Naive thymus-derived CD8-positive, alpha-beta T cell (primary cell): ENCODE measurements at places on chromosomes 16 and 17.

DNA sequence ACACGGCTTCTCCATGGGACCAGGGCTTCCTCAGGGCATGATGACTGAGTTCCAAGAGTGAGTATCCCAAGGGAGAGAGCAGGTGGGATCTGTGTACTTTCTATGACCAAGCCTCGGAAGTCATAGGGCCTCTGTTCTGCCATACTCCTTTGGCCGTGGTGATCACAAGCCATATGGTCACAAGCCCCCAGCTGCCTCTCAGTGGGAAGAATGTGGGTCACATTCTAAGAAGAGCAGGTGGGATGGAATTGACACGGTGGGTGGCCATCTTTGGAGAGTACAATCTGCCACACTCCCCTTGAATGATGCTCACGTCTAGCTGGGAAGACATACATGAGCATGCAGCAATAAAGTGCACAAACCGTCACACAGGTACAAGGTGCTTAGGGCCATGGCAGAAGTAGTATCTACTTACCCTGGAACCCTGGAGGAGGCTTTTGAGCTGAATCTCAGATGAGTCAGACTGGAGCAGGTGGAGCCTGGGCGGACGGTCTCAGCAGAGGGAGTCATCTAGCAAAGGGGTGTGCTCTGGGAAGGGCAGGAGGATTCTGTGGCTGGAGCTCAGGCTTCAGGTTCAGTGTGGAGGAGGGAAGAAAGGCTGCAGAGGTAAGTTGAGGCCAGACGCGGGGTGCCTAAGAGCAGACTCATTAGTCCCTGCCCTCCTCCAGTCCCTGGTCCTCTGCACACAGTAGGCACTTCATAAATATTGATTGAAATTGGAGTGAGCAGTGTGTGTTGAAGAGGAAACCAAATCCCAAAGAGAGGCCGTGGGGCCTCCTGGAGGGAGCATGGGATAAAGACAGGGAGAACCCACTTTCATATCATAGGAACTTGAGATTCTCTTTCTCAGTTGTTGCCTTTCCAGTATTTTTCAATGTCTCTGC lies 26.6 kb downstream of the GOSR2 start:
- no peaks in the 10 kb centered on the region for H3K36me3 ChIP-seq
- DNase-seq, result no peak
- no peaks in the 10 kb centered on the region for H3K27me3 ChIP-seq
- H3K4me3 ChIP-seq, result no peak overlapping the region
- no peak overlapping the region for H3K27ac ChIP-seq

DNA sequence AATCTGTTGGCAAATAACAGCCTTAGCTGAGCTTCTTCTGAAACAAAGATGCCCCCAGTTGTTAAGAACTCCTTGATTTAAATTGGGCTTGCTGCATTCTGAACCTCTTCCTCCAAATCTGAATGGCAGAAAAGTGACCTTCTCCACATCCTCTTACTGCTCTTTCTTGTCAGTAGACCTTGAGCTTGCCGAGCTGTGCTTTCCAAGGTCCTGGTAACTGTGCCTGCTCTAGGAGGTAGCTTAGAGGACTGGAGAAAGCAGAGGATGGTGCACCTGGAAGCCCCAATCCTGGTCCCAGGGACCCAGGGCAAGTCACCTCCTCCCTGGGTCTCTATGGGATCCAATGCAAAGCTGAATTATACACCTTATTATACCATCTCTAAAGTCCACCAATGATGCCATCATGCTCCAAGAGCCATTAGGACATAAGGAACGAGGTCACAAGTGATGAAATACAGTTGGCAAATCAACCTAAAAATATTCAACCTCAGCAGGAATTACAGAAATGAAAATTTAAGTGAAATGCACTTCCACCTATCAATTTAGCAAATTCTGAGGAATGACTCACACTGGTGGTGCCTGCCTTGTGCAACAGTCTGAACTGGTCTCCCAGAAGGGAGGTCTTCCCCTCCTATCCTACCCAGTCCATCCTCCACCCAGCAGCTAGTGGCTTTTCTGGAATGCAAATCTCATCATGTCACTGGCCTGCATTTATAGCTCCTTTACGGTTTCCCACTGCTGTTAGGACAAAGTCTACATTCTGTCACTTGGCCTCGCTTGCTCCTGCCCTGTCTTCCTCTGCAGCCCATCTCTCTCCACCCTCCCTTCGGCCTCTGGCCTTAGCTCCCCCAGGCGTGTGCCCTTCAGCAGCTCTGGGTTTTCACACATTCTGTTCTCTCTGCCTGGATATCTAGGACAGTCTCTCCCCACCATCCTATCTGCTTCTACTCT lies 36.6 kb downstream of the TOM1L2 start:
- no peak overlapping the region for H3K27ac ChIP-seq
- DNase-seq, result no peak
- no peaks in the 10 kb centered on the region for H3K27me3 ChIP-seq
- H3K4me3 ChIP-seq, result peak overlapping the region; percentile 60

DNA sequence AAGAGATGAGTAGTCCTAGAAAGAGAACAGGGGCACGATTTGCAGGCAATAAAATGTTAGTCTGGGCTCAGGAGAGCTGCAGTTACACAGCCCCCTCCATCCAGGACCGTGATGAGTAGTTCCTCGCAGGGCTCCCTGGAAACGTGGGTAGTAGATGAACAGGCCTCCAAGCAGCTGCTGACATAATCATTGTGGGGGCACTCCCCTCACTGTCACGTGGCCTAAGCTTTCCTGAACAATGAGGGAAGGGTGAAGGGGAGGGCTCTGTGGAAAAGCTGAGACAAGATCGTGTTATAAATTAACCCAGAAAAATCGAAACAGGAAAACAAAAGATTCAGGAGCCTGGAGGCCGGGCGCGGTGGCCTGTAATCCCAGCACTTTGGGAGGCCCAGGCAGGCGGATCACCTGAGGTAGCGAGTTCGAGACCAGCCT lies 1.3 kb upstream of the PER1 start:
- peaks cover 40% of the 10 kb centered on the region for H3K4me1 ChIP-seq
- H3K27ac ChIP-seq, result no peak overlapping the region
- H3K27me3 ChIP-seq, result no peaks in the 10 kb centered on the region
- peak; percentile 63 for DNase-seq
- H3K36me3 ChIP-seq, result no peaks in the 10 kb centered on the region

DNA sequence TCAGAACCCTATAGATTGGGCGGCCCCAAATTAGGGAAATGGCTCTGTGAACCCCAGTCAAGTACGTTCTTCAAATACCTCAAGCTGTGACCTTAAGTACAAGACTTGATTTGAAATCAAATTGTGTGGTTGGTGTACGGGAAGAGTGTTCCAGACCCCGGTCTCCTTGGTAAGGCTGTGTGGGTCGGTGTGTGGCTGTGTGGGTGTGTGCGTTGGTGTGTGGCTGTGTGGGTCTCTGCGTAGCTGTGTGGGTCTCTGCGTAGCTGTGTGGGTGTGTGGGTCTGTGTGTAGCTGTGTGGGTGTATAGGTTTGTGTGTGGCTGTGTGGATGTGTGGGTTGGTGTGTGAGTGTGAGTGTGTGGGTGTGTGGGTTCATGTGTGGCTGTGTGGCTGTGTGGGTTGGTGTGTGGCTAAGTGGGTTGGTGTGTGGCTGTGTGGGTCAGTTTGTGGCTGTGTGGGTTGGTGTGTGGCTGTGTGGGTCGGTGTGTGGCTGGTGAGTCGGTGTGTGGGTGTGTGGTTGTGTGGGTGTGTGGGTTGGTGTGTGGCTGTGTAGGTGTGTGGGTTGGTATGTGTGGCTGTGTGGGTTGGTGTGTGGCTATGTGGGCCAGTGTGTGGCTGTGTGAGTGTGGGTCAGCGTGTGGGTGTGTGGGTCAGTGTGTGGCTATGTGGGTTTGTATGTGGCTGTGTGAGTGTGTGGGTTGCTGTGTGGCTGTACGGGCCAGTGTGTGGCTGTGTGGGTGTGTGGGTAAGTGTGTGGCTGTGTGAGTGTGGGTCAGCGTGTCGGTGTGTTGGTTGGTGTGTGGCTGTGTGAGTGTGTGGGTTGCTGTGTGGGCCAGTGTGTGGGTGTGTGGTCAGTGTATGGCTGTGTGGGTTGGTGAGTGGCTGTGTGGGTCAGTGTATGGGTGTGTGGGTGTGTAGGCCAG lies 238.7 kb upstream of the ZFHX3 start:
- H3K27ac ChIP-seq, result no peak overlapping the region
- H3K4me3 ChIP-seq, result no peak overlapping the region
- H3K36me3 ChIP-seq, result no peaks in the 10 kb centered on the region
- no peaks in the 10 kb centered on the region for H3K4me1 ChIP-seq
- DNase-seq, result no peak

- H3K27me3 ChIP-seq, result peaks cover 3% of the 10 kb centered on the region
- H3K4me1 ChIP-seq, result no peaks in the 10 kb centered on the region
- no peak overlapping the region for H3K27ac ChIP-seq
- H3K36me3 ChIP-seq, result no peaks in the 10 kb centered on the region
Measured at GRCh38 chr17:33892717-33893591, 362.1 kb upstream of the CCL2 start.

- H3K4me3 ChIP-seq, result no peak overlapping the region
- no peak overlapping the region for H3K27ac ChIP-seq
- H3K4me1 ChIP-seq, result peaks cover 4% of the 10 kb centered on the region
- peak; percentile 31 for DNase-seq
- H3K27me3 ChIP-seq, result no peaks in the 10 kb centered on the region
Measured at GRCh38 chr17:58587713-58588117, 73.3 kb upstream of the MTMR4 start.

GRCh38 chr16:68270353-68270752 lies 6.0 kb downstream of the SLC7A6 start:
- H3K27ac ChIP-seq, result peak overlapping the region; percentile 99
- H3K27me3 ChIP-seq, result no peaks in the 10 kb centered on the region
- H3K4me3 ChIP-seq, result peak overlapping the region; percentile 52
- H3K4me1 ChIP-seq, result peaks cover 91% of the 10 kb centered on the region

- DNase-seq, result no peak
- H3K36me3 ChIP-seq, result no peaks in the 10 kb centered on the region
- no peaks in the 10 kb centered on the region for H3K4me1 ChIP-seq
Measured at GRCh38 chr17:3318336-3318735, 20.2 kb upstream of the OR3A1 start.

DNA sequence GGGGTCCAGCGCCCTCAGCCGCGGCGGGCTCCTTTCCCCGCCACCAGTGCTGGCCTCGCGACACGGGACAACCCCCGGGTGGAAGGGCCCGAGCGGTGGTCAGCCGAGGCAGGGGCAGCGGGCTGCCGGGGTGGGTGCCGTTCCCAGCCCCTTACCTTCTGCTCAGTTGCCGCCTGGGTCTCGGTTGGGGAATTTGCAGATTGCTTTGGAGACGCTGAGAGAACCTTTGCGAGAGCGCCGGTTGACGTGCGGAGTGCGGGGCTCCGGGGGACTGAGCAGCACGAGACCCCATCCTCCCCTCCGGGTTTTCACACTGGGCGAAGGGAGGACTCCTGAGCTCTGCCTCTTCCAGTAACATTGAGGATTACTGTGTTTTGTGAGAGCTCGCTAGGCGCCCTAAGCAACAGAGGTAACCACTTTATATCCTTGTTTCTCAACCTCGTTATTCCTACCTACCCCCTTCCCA lies 381 bp downstream of the CTNS start:
- H3K4me3 ChIP-seq, result peak overlapping the region; percentile 88
- H3K4me1 ChIP-seq, result peaks cover 33% of the 10 kb centered on the region
- H3K27ac ChIP-seq, result peak overlapping the region; percentile 96
- H3K27me3 ChIP-seq, result no peaks in the 10 kb centered on the region
- DNase-seq, result no peak

DNA sequence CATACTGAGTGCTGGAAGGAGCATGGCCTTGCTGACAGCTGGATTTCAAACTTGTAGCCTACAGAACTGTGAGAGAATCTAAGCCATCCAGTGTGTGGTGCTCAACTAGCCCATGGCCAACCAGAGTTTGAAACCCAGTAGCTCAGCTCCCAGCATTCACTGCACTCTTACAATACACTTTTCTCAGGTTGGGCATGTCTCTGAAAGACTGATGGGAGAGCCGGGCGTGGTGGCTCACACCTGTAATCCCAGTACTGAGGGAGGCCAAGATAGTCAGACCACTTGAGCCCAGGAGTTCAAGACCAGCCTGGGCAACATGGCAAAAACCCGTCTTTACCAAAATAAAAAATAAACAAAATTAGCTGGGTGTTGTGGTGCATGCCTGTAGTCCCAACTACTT lies 3.8 kb downstream of the CPNE2 start:
- DNase-seq, result no peak
- H3K27ac ChIP-seq, result no peak overlapping the region
- no peak overlapping the region for H3K4me3 ChIP-seq
- no peaks in the 10 kb centered on the region for H3K36me3 ChIP-seq

- H3K4me3 ChIP-seq, result no peak overlapping the region
- peaks cover 4% of the 10 kb centered on the region for H3K36me3 ChIP-seq
- peaks cover 12% of the 10 kb centered on the region for H3K4me1 ChIP-seq
- H3K27me3 ChIP-seq, result no peaks in the 10 kb centered on the region
- no peak overlapping the region for H3K27ac ChIP-seq
Measured at GRCh38 chr16:19808061-19808641, 76.5 kb downstream of the GPRC5B start.
